ENCODE measurements at places on chromosomes 2 and 18. TPM values are rescaled to one million over a fixed set of nuclear protein-coding genes. Genes with fewer than 3 reads are reported as not detected.
A peak's percentile ranks its signal among the peaks of the same experiment; 100 is the strongest.

GRCh38 chr18:473802-474201 lies 26.7 kb downstream of the COLEC12 start:
- no peak for DNase-seq

DNA sequence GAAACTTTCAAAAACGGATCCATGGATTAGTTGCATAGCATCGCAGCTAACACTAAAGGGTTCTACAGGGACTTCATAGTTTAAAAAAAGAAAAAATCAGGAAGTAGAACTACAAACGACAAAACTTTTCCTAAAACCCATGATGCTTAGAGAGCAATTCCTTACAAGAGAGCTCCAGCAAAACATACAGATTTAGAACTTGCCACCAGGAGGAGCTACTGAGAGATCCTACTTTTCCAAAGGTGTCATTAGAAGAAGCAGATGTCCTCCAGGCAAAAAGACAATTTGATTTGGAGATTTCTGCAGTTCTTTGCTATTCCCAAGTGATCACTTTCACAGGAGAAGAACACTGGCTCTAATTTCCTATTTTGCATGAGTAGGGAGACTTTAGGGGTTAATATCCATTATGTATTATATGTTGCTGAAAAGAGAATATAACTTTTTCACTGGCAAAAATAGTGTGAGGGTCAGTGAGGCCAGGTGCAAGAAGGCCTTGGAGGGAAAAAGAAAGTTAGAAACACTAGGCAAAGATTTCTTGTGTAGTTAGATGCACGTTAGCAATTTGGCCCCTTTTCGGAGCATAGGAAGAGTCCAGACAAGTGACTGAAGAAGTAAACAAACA lies 436.2 kb downstream of the SUCLG1 start:
- no peak for DNase-seq

DNA sequence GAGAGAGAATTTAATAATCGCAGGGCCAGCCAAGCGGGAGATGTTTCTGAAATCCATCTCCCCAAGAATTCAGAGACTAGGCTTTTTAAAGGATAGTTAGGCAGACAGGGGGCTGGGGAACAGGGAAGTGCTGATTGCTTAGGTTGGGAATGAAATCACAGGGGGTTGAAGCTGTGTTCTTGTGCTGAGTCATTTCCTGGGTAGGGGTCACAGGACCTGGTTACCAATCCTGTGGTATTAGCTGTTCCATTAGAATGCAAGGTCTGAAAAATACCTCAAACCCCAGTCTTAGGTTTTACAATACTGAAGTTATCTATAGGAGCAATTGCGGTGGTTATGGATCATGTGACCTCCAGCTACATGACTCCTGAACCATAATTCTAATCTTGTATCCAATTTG lies 4.6 kb downstream of the SP140 start:
- no peak for DNase-seq

DNA sequence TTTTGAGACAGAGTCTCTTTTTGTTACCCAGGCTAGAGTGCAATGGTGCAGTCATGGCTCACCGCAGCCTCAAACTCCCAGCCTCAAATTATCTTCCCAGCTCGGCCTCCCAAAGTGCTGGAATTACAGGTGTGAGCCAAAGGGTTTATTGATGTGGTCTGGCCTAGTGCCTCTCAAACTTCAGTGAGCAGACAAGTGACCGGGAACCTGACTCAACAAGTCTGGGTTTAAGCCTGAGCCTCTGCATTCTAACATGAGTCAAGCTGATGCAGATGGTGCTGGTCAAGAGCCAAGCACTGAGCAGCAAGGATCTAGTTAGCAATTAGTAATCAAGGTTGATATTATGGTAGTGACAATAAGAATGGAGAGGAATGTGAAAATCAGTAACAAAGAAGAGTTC lies 21.3 kb downstream of the CDK15 start:
- no peak for DNase-seq

DNA sequence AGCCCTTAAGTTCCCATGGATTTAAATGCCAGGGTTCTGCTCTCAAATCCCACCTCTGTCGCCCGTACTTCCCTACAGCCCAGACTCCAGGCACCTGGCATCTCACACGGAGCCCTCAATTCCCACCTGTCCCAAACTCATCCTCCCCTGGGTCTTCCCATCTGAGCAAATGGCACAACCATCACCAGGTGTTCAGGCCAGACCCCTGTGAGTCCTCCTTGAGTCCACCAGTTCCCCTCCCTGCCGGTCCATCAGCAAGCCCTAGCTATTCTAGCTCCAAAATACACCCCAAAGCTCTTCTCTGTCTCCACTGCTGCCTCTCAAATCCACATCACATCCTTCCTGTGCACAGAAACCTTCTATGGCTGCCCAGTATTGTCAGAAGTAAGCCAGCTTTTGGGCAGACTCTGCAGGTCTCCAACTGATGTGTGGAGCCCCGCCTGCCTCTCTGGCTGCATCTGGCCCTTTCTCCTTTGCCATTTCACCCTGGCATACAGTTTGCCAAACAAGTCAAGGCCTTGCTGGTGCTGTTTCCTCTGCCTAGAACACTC lies 67.7 kb downstream of the DNMT3A start:
- DNase-seq: no peak

GRCh38 chr2:232113821-232114220 lies 152.3 kb downstream of the DIS3L2 start:
- DNase-seq: no peak

DNA sequence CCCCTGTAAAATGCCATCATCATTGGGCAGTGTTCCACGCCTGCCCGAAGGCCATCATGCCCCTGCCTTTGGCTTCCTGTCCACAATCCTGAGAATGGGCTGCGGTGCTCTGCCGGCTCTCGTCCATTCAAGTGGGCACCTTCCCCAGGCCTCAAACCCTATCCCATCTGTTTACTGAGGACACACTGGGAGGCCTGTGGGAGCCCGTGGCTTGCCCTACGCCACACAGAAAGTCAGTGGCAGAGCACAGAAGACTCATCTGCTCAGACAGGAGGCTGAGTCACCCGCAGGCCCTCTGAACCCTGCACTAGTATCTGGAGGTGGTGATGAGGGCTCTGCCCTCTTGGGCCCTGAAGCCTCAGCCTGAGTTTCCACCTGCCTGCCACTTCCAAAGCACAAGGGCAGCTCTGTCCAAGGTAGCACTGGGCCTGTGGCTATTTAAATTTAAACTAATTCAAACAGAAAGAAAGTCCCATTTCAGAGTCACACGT lies 19.1 kb upstream of the ANKRD53 start:
- DNase-seq: no peak

- DNase-seq: no peak
These were observed 6.3 kb downstream of the TPRKB start for GRCh38 chr2:73730810-73731209.

GRCh38 chr2:117273009-117273671 lies 541.4 kb upstream of the DDX18 start:
- no peak for DNase-seq

DNA sequence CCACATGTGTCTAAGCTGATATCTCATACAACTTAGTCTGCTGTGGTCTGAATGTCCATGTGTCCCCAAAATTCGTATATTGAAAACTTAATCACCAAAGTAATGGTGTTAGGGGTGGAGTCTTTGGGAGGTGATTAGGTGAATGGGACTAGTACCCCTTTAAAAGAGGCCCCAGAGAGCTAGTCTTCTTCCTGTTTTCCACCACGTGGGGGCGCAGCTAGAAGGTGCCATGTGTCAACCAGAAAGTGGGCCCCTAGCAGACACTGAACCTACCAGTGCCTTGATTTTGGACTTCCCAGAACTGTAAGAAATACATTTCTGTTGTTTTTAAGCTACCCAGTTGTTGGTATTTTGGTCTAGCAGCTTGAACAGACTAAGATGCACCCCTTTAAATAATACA lies 86.6 kb downstream of the ASB1 start:
- no peak for DNase-seq

GRCh38 chr2:26890341-26891000 lies 42.5 kb downstream of the DPYSL5 start:
- no peak for DNase-seq

DNA sequence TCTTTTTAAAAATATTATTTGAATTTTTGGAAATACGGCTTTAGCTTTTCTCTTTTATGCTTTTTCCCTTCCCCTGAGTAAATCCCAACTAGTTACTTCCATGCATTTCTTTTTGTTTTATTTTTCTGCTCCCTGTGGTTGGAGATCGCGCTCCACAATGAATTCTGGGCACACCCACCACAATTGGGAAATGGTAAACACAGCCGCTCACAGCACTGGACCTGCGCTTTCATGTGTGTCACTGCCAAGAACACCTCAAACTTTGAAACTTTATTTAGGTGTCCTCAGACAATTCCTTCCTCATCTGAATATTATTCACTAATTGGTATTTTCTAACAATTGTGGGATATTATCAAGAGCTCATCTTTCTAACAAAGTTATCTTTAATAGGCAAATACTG lies 82.8 kb upstream of the TMEM18 start:
- DNase-seq: no peak

GRCh38 chr18:74288041-74288440 lies 3.7 kb downstream of the CYB5A start:
- no peak for DNase-seq

DNA sequence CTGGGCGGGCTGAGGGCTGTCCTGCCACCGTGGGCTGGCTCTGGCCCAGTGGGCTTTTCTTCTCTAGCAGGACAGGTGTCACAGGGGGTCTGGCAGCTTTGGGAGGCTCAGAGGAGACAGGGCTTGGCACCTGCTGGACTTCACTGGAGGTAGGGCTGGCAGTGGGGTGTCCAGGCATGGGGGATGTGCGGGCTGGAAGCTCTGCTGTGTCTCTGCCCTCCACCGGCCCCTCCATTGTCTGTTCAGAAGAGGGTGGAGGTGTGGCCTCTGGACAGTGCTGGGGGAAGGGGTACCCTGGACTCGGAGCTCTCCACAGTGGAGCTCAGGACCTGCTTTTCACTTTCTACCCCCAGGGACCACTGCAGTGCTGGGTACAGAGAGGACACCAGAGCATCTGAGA lies 9.2 kb downstream of the PTPRN start:
- DNase-seq: no peak

- DNase-seq: no peak
These were observed 177.3 kb upstream of the SPOPL start for GRCh38 chr2:138324068-138324771.

GRCh38 chr2:40430776-40431599 lies 20.9 kb downstream of the SLC8A1 start:
- DNase-seq: no peak

GRCh38 chr2:59756150-59756549 lies 797.3 kb downstream of the BCL11A start:
- DNase-seq: no peak

- DNase-seq: peak; percentile 63
These were observed 5.3 kb downstream of the KLF11 start for GRCh38 chr2:10048501-10049171.

DNA sequence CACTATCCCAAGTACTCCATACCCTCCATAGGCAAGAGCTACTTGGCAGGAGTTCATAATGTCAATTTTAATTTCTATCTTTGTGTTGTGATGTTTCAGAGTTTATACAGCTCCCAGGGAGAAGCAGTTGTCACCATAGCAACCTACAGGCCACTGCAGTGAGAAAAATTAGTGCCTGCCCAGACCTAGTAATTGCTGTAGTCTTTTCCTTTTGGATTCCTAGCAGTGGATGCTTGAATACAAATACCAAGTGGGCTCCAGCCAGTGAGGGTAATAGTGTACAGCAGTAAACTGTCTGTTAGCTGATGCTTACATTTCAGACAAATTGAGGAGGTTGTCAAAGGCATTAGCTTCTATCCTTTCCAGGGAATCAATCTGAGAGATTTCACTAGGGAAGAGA lies 26.7 kb downstream of the LHCGR start:
- no peak for DNase-seq

DNA sequence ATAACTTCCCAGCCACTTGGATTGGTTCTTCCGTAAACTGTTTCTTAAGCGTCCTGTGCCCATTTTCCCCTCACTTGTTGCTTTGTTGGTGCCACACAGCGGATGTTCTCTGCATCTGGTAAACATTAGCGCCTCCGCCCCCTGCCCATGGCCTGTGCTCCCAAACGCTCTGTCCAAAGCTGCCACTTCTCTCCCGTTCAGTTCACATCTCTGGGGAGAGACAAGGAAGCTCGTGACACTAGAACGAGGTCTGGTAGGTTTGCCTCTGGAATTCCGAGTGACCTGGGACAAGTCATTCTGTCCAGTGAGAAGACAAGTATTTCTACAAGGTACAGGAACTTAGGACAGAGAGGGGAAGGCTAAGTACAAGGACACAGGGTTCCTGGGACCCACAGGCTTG lies 9.4 kb downstream of the COPS9 start:
- no peak for DNase-seq

DNA sequence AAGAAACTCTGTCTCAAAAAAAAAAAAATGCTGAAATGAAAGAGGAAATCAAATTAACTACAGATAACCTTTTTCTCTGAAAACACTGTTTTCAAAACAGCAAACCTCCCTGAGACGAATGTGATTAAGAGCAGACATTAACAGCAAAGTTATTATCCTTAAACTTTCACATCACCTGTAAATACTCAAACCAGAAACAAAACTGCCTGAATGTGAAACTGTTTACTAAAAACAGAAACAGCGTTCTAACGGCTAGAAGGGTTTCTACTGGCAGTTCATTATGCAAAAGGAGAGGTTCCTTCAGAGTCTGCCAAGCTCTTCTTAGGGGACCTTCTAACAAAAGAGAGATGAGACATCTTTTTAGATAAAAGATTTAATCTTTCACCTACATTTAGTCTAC lies 45.9 kb downstream of the PNO1 start:
- no peak for DNase-seq

GRCh38 chr2:222651718-222652418 lies 4.0 kb downstream of the FARSB start:
- no peak for DNase-seq

- no peak for DNase-seq
These were observed 149.6 kb downstream of the MTCL1 start for GRCh38 chr18:8854962-8855361.

GRCh38 chr2:184877909-184878308 lies 279.6 kb downstream of the ZNF804A start:
- DNase-seq: no peak

- no peak for DNase-seq
These were observed 161.5 kb downstream of the ZNF521 start for GRCh38 chr18:25190472-25190871.

- no peak for DNase-seq
These were observed 48.3 kb downstream of the THUMPD2 start for GRCh38 chr2:39730685-39731302.

- no peak for DNase-seq
These were observed 158.9 kb downstream of the MSH2 start for GRCh38 chr2:47561906-47562305.

- DNase-seq: no peak
These were observed 11.4 kb downstream of the ATOH8 start for GRCh38 chr2:85765081-85765731.

GRCh38 chr18:62389761-62390481 lies 64.8 kb downstream of the TNFRSF11A start:
- no peak for DNase-seq

- DNase-seq: no peak
These were observed 60.9 kb downstream of the LOXHD1 start for GRCh38 chr18:46596119-46596518.

Gene VWA3B
- total RNA-seq: under 0.01 TPM

Gene TFCP2L1
- under 0.01 TPM for total RNA-seq

Gene OTOS
- total RNA-seq: 0.41 TPM

Gene CAPN14
- total RNA-seq: 0.82 TPM

Gene SLC5A7
- 1.6 TPM for total RNA-seq

Gene CYS1
- total RNA-seq: 0.82 TPM

Gene ATP6V1B1
- total RNA-seq: not detected

Gene CNDP1
- total RNA-seq: under 0.01 TPM

Gene UGT1A10
- total RNA-seq: not detected

Gene AMER3
- 44.0 TPM for total RNA-seq

Gene DNAH6
- total RNA-seq: 4.9 TPM

Gene RAB17
- 0.41 TPM for total RNA-seq

Gene GPR155
- 14.7 TPM for total RNA-seq

Gene CRYGC
- not detected for total RNA-seq

Gene PMAIP1
- 0.82 TPM for total RNA-seq

Data from frontal cortex (tissue), 4 donors.